ENCODE measurements at places on chromosomes 5 and 9.

- DNase-seq, result no peak
Observed at GRCh38 chr9:116064970-116065369, 88.6 kb upstream of the PAPPA start.

GRCh38 chr5:95900383-95900958 is 61.2 kb downstream of the ELL2 start:
- no peak for DNase-seq

GRCh38 chr5:5231576-5231975 is 91.4 kb downstream of the ADAMTS16 start:
- DNase-seq, result no peak

DNA sequence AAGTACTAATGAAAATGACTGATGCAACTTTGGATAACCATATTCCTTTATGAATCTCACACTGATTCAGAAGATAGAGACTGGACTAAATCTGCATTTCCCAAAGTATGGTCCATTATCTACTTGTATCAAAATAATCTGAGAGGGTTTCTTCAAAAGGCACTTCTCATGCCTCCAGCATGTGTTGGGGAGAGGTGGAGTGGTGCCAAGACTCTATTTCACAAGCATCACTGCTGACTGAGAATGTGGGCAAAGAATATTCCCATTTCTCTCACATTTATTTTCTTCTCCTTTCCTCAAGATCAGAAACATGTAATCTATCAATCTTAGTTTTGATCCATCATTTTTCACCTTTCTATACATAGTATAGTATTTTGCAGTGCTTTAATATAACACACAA is 135.4 kb downstream of the GABRB2 start:
- no peak for DNase-seq

DNA sequence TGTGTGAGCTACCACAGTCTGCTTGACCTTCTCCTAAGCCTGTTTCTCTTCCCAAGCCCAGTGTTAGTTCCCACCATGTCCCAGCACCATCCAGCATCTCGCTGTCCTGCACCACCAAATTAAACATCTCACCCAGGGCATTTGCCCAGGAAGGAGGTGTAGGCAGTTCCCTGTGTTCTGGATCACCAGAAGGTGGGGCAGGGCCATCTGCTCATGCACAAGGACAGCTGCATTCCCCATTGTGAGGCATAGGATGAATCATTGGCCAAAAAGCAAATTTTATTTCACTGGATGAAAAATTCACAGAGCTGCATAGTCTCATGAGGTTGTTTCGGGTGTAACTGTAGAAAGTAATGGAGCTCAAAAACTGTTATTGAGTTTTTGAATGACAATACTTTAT is 89.5 kb upstream of the GRIA1 start:
- no peak for DNase-seq

- DNase-seq, result no peak
Observed at GRCh38 chr9:123187131-123187530, 81.3 kb downstream of the STRBP start.
